ENCODE measurements at places on chromosomes 6 and 20.

DNA sequence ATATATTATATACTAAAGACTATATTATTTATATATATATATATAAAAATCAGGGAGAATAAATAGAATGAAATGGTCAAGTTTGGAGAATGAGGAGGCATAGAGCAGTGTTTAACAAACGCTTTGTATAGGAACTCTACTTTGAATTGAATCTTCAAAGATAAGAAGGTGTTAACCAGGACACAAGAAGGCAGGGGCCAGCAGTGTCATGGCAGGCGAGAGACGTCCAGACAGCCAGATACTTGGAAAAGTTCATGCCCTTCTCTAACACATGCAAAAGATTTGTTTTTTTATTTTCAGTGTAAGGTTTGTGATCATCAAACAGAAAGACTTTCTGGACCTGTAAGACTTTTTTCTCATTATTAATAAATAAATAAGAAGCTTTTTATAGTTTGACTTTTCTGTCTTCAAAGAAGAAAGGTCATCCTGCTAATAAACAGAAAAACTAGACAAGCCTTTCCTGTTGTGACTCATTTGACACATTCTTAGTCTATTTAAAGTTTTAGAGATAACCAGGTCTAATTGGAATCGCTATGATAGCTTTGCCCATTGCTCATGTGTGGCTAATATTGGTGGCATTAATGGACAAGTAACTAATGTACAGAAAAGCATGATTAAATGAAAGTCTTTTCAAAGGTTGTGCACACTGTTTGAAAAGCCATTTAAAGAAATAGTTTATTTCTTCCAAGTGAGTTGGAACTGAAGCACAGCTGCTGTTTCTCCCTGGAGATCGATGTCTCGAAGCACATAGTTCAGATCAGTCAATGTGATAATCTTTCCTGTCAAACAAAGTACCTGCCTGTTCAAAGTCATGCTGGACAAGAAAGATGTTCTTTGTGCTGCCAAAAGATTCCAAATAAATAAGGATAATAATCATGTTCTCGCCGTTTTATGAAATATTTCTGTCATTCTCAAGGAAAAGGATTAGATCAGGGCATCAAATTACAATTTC lies 420.4 kb upstream of the OPRM1 start:
- DNase-seq = no peak

GRCh38 chr6:130834482-130835251 lies 7.5 kb downstream of the SMLR1 start:
- no peak for DNase-seq

DNA sequence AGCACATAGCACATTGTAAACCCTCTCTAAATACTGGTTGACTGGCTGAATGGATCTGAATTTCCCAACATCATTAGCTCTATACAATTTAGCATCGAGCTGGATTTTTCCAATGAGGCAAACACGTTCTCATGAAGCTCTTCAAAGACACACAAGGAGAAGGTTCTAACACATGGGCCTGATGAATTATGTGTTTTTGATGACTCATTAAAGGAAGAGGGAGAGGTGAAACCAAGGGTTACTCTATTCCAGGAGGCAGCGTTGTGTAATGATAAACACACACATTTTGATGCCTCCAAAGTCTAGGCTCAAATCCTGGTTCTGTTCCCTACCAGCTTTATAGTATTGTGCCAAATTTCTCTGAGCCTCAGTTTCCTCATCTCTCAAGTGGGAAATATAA lies 84.3 kb downstream of the PFDN4 start:
- DNase-seq = no peak

GRCh38 chr6:21582651-21583050 lies 10.9 kb upstream of the SOX4 start:
- DNase-seq = no peak

DNA sequence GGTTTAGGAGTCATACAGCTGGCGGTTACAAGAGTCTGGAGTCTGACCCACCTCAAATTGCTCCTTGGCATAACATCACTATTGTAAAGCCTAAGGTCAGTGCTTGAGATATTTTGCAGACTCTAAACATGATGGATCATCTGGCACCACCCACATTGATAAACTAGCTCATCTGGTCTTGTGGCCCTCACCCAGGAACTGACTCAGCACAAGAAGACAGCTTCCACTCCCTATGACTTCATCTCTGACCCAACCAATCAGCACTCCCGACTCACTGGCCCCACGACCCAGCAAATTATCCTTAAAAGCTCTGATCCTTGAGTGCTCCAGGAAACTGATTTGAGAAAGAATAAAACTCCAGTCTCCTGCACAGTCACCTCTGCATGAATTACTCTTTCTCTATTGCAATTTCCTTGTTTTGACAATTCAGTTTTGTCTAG lies 115.9 kb downstream of the CD24 start:
- no peak for DNase-seq

- peak; percentile 25 for DNase-seq
Measured at GRCh38 chr6:122580737-122581136, 29.5 kb upstream of the PKIB start.

GRCh38 chr6:40903456-40903855 lies 135.6 kb downstream of the UNC5CL start:
- DNase-seq = no peak

DNA sequence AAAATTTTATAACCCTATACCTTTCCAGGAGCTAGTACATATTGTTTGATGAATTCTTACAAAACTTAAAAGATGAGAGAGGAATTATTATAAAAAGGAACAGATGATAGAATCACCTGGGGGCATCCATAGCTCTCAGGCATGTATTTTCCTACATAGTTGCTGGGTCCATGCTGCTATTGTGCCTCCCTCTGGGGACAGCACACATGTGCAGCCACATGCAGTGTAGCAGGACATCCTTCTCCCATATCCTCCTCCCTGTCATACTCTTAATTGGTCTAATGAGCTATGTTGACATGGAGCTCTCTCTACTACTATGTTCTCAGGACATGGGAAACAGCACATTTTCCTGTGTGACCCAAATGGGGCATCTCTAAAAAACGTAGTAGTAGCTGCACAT lies 898.2 kb upstream of the MAP3K7 start:
- no peak for DNase-seq

DNA sequence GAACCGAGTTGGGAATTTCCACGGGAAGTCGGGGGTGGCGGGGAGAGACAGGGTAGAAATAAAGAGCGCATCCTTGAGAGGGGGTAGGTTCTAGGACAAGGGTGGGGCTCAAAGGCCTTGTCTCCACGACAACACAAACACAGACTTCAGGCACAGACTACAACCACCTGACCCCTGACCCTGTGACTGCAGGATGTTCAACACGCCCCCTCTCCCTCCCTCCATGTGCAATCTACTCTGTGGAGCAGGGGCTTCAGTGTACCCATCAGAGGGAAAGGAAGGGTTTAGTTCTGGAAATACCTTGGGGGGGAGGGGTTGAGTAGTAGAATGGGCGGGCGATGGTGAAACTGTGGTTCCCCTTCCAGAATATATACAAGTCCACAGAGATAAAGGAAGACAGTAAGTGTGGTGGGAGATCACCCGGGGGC lies 651 bp upstream of the TAPBP start:
- peak; percentile 28 for DNase-seq
